Activated T-cell treated with anti-CD3 and anti-CD28 coated beads, Interleukin-2, amount 50 U/mL, for 72 hours (primary cell): ENCODE measurements at places on chromosomes 7 and 10. TPM values are rescaled to one million over a fixed set of nuclear protein-coding genes. Genes with fewer than 3 reads are reported as not detected.

Gene FGFBP3
- 1.1 TPM for total RNA-seq

DNA sequence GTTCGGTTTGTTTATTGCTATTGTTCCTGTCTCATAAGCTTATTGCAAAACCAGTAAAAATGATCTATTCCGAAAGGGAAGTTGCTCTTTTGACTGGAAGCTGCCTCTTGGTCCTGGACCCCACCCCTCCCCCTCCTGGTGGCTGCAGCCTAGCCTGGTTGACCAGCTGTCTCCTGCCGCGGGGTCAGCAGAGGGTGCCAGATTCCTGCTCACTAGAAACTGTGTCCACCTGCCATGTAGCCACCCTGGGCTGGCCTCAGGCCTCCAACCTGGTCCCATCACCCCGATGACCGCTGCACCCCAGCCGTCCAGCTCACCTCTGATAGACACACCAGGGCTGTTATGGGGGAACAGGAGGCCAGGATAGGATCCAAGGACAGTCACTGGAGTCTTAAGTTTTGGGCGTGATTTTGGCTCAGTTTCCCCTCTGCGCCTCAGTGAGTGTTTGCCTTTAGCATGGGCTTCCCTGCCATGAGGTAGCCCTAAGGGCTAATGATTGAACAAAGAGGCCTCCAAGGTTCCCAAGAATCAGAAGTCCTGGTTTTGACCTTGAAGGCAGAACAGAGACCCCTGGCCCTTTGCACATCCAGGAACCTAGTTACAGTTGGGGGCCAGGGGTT is 32.9 kb upstream of the SLF2 start:
- no peak overlapping the region for H3K4me3 ChIP-seq
- H3K27me3 ChIP-seq: no peaks in the 10 kb centered on the region
- no peaks in the 10 kb centered on the region for H3K4me1 ChIP-seq
- no peaks in the 10 kb centered on the region for H3K36me3 ChIP-seq

DNA sequence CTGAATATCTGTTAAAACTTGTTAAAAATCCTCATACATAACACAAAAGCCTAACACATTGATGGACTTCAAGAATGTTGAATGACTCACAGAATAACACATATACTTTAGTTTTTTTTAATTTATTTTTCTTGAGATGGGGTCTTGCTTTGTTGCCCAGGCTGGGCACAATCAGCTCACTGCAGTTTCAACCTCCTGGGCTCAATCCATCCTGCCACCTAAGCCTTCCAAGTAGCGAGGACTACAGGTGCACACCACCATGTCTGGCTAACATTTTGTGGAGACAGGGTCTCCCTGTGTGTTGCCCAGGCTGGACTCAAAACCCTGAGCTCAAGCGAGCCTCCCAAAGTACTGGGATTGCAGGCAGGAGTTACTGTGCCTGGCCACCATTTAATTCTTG is 28.1 kb downstream of the SUV39H2 start:
- H3K4me1 ChIP-seq: peaks cover 18% of the 10 kb centered on the region
- H3K36me3 ChIP-seq: peaks cover 24% of the 10 kb centered on the region
- no peaks in the 10 kb centered on the region for H3K27me3 ChIP-seq
- no peak for DNase-seq
- H3K27ac ChIP-seq: no peak overlapping the region
- H3K4me3 ChIP-seq: no peak overlapping the region

DNA sequence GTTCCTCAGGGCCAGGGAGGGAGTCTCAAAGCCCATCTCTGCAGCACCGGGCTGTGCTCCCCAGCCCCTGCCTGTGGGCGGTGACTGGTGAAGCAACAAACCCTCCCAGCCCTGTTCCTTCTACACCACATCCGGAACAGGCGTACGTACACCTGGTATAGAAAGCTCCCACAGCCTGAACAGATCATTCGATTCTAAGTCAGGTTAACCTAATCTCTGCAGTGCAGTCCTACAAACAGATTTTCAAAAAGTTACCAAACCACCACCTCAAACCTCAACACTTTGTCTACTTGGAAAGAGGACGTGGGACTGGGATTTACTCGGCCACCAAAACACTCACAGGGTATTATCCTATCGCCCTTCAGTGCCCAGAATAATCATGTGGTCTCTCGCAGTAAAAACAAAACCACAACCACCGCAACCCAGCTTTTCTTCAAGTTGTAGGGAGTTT is 238.4 kb downstream of the DIP2C start:
- H3K36me3 ChIP-seq: no peaks in the 10 kb centered on the region
- peak overlapping the region; percentile 31 for H3K27ac ChIP-seq
- peak; percentile 69 for DNase-seq
- H3K4me3 ChIP-seq: peak overlapping the region; percentile 65
- H3K27me3 ChIP-seq: no peaks in the 10 kb centered on the region

Gene LYZL2
- total RNA-seq: not detected

DNA sequence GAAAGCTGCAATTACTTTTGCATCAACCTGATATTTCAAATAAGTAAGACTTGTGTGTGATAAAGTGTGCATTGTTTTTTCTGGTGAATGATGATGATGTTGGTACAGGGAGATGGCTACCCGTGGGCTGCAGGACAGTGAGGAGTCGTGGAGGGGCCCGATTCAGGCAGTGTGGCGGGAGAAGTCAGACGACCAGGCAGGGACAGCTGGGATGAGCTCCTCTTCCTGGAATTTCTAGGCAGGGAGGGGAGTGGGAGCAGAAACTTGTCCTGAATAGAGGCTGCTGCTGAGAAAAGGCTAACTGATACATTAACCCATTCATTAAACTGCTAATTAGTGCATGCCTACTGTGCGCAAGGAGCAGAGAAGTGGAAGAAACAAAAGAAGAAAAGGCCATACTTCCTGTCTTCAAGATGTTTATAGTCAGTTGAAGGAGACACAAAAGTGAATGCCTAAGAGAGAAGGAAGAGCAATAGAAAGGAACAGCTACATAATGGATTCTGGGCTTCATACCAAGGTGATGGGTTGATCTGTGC is 9.3 kb upstream of the GATAD1 start:
- no peak overlapping the region for H3K4me3 ChIP-seq
- DNase-seq: no peak
- no peaks in the 10 kb centered on the region for H3K4me1 ChIP-seq
- no peaks in the 10 kb centered on the region for H3K27me3 ChIP-seq
- H3K36me3 ChIP-seq: no peaks in the 10 kb centered on the region

- peak overlapping the region; percentile 96 for H3K4me3 ChIP-seq
- H3K27me3 ChIP-seq: no peaks in the 10 kb centered on the region
- peaks cover 8% of the 10 kb centered on the region for H3K36me3 ChIP-seq
- peaks cover 51% of the 10 kb centered on the region for H3K4me1 ChIP-seq
- H3K27ac ChIP-seq: peak overlapping the region; percentile 91
Observed at GRCh38 chr10:929960-930624, 1.4 kb downstream of the LARP4B start.

DNA sequence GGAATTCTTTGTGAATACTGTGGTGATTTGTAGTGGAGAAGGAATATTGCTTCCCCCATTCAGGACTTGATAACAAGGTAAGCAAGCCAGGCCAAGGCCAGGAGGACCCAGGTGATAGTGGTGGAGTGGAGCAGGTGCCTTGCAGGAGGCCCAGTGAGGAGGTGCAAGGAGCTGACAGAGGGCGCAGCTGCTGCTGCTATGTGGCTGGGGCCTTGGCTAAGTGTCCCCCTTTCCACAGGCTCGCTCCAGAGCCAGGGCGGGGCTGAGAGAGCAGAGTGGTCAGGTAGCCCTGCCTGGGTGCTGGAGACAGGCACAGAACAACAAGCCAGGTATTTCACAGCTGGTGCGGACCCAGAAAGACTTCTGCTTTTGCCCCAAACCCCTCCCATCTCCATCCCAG is 162.9 kb downstream of the EGFR start:
- H3K27me3 ChIP-seq: peaks cover 13% of the 10 kb centered on the region
- no peak overlapping the region for H3K4me3 ChIP-seq
- no peak for DNase-seq
- H3K4me1 ChIP-seq: no peaks in the 10 kb centered on the region
- no peaks in the 10 kb centered on the region for H3K36me3 ChIP-seq

DNA sequence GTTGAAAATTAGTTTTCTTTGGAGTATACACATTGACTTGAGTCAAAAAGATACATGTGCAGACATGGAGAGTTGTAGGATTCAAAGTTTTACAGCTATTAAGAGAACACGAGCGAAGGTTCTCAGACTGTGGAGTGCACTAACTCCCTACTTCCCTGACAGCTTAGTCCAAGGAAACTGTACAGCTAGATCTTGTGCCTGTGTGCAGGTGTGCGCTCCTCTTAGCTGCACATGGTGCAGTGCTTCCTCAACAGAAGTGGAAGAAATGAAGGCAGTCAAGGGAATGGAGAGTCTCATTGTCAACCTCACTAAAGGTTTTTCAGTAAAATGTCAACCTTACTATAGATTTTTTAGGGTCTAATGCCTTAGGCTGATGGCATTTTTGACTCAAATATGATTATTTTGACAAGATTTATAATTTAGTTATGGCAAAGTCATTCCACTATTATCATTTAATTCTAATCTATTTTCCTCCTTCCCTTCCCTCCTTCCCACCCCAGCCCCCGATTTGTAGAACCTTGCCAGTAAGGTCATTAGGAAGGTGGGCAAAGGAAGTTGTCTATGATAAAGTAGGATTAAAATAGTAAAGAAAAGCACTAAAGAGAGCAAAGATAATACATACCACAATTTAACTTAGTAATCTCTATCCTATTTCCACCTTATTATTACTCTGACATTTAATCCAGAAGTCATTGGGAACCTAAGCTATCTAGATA is 13.6 kb downstream of the PDK4 start:
- H3K27me3 ChIP-seq: no peaks in the 10 kb centered on the region
- no peaks in the 10 kb centered on the region for H3K4me1 ChIP-seq
- no peak for DNase-seq
- H3K36me3 ChIP-seq: no peaks in the 10 kb centered on the region
- no peak overlapping the region for H3K27ac ChIP-seq
- no peak overlapping the region for H3K4me3 ChIP-seq

DNA sequence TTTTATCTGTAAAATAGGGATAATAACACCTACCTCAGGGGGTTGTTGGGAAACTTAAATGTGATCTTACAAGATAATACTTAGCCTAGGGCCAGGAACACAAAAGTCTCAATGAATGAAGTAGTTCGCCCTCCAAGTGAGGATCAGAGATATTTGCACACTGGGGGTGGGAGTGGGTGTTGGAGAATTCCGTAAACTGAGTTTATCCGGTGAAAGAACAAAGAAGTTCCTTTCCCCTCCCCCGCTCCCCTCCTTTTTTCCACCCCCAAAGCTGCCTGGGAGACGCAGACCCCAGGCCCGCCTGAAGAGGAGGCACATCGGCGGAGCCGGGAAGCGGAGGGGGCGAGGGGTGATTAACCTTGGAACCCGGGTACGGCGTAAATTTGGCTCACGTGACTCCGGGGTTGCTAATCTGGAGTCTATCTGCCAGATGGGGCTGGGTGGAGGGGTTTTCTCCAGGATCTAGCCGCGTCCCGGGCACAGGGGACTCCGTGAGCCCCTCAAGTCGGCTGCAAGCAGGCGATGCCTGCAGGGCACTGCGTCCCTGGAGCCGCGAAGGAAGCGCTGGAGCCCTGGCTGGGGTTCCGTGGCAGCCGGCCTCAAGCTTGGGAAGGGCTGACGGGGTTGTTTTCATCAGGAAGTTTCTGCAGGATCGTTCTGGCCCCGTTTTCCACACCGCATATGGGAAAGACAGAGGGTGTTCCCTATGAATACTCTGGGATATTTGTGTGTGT is 1.4 kb upstream of the PODXL start:
- DNase-seq: no peak
- no peak overlapping the region for H3K27ac ChIP-seq
- H3K36me3 ChIP-seq: no peaks in the 10 kb centered on the region
- H3K4me1 ChIP-seq: peaks cover 13% of the 10 kb centered on the region
- peak overlapping the region; percentile 69 for H3K4me3 ChIP-seq

- peaks cover 48% of the 10 kb centered on the region for H3K4me1 ChIP-seq
- DNase-seq: no peak
- no peak overlapping the region for H3K27ac ChIP-seq
- peaks cover 10% of the 10 kb centered on the region for H3K36me3 ChIP-seq
- H3K27me3 ChIP-seq: no peaks in the 10 kb centered on the region
- H3K4me3 ChIP-seq: no peak overlapping the region
Observed at GRCh38 chr7:155762036-155762435, 50.2 kb downstream of the SHH start.

Gene FOXP2
- not detected for total RNA-seq

DNA sequence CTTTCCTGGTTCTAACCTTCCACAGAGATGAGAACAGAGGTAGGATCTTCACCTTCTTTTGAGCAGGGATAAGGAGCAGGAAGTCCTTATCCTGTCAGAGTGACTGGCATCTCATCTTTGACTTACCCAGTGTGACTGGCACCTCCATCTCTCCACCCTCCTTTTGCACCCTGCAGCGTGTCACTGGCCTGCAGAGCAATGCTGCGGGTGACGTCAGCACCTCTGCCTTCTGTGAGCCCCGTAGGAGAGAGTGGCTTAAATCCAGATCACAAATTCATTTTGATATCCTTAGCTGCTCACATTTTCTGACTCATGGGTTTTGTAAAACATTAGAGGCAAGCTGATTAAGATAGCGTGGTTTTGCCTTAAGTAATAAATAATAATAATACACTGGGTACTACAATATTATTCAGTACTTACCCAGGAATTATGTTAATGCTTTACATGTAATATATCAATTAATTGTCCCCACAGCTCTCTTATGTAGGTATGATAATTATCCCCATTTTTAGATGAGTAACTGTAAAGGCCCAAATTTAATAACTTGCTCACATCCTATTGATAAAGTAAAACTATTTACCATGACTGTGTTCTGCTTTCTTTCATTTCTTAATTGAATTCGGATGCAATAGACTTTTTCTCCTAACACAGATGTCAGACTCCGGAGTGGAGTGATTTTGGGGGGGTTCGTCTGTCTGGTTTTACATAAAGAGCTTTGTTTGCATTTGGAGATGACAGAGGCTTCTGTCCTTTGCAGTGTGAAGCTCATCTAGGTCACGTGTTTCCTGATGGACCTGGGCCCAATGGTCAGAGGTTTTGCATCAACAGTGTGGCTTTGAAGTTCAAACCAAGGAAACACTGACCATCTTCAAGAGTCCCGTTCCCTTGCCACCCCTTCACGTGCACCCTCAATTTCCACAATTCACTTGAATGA is 24.9 kb downstream of the MSRB2 start:
- H3K36me3 ChIP-seq: peaks cover 5% of the 10 kb centered on the region
- H3K4me1 ChIP-seq: no peaks in the 10 kb centered on the region
- no peak overlapping the region for H3K4me3 ChIP-seq
- H3K27me3 ChIP-seq: no peaks in the 10 kb centered on the region
- no peak overlapping the region for H3K27ac ChIP-seq
- no peak for DNase-seq

DNA sequence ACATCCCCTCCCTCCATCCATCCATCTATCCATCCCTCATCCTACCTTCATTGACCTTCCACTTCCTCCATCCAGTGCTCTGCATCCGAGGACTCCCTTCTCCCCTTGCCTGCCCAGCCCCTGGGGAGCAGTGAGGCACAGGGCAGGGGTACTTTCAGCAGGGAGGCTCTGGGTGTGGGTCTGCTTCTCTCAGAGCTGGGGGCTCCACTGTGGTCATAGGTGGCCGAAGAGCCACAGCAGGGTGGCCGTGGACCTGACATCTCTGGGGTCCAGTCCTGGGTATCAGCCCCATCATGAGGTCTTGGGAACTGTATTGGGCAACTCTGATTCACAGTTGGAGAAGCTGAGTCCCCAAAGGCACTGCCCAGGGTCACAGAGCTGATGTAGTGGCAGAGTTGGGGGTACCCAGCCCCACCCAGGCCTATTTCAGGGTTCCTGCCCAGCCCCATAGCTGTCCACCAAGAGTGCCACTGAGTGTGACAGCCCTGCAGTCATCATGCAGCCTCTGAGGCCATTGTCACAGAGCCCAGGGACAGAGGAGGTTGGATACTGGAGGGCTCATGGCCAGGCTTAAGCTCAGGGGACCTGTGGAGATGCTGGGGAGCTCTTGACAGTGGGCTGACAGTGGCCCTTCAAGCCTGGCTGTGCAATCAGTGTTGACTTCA is 35.3 kb upstream of the DPYSL4 start:
- H3K4me3 ChIP-seq: no peak overlapping the region
- no peak overlapping the region for H3K27ac ChIP-seq
- no peak for DNase-seq
- H3K27me3 ChIP-seq: no peaks in the 10 kb centered on the region

Gene CC2D2B
- total RNA-seq: 0.22 TPM
